ENCODE measurements at places on chromosomes 3 and 15. TPM values are rescaled to one million over a fixed set of nuclear protein-coding genes. Genes with fewer than 3 reads are reported as not detected.

Gene HGD
- total RNA-seq, result not detected

Gene FSIP1
- 2.1 TPM for total RNA-seq

DNA sequence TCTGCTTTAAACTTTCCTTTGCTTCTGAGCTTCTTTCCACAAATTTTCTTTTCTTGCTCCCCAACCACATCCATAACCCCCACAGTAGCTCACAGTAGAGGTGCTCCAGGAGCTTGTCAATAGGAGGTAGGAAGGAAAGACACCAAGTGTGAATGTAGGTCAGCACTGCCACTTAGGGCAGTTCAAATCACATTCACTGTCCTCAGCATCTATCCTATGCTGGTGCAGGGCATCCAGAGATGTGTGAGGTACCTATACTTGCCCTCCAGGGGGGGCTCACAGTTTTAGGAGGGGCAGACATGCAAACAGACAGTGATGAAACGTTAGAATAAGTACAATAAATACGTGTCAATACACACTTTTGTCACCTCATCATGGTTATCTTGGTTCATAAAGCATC lies 1.5 kb upstream of the SPSB4 start:
- H3K27ac ChIP-seq, result no peak overlapping the region
- H3K4me3 ChIP-seq, result no peak overlapping the region
- no peaks in the 10 kb centered on the region for H3K36me3 ChIP-seq
- H3K27me3 ChIP-seq, result peaks cover 42% of the 10 kb centered on the region
- peak; percentile 73 for DNase-seq

- H3K36me3 ChIP-seq, result no peaks in the 10 kb centered on the region
- no peaks in the 10 kb centered on the region for H3K27me3 ChIP-seq
- no peak overlapping the region for H3K4me3 ChIP-seq
- H3K4me1 ChIP-seq, result no peaks in the 10 kb centered on the region
Observed at GRCh38 chr3:138389841-138390581, 41.6 kb downstream of the MRAS start.

DNA sequence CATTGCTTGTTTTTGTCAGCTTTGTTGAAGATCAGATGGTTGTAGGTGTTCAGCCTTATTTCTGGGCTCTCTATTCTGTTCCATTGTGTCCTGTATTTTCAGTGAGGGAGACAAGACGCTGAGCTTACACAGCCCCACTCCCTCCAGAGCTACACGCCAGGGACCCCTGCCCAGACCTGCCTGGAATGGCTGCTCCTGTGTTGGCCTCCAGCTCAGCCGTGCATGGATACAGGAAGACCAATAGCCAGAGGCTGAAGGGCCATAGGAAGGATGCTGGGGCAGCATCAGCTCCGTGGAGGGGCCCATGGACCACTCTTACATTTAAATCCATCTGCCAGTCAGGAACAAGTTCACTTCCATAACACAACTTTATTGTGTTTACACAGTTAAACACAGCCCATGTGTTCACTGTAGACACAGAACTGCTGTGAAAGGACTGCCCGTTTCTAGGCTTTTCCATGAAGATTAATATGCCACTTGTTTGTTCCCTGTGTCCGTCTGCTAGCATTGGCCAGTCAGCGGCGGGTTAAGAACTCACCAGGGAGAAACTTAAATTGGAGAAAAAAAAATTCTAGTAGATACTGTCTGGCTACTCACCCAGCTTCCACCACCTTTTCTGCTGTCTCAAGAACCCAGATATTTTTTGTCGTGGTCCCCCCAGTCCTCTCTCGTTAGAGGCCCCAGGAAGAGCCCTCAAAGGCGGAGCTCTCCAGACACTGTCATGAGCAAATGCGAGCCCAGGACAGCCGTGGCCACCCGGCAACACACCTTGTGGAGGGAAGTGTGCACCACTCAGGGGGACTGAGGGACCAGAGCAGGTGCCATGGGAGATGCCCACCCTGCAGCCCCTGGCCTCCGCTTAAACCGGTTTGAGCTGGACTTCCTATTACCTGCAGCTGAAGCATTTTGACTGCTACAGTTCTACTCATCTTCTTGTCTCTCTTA lies 142.3 kb upstream of the MEF2A start:
- DNase-seq, result no peak
- H3K27ac ChIP-seq, result no peak overlapping the region
- H3K27me3 ChIP-seq, result no peaks in the 10 kb centered on the region
- no peaks in the 10 kb centered on the region for H3K36me3 ChIP-seq
- H3K4me1 ChIP-seq, result no peaks in the 10 kb centered on the region

Gene DIS3L
- 21.8 TPM for total RNA-seq

DNA sequence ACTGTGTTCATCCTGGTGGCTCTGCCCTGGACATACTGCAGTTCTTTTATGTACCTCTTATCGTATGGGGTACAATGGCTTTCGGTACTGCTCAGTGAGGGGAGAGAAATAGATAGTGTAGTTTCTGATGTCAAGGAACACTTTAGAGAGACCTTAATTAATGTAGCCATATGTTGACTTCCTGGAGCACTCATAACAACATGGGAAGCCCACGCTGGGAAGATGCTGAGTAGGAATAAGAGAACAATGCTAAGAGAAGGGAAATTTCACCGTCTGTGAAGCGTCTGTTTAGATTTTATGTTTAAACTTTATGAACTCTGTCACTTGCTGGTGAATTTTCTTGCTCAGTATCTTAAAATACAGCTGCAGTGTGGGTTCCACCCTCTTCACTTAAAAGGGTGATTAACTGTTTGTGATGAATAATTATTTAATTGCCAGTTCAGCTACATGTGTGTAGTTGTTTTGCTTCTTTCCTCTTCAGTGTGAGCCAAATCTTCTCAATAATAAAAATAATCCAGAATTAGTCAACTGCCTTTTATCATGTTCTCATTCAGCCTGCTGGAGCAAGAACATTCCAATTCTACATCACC lies 373.1 kb upstream of the TPRG1 start:
- H3K27ac ChIP-seq, result no peak overlapping the region
- no peaks in the 10 kb centered on the region for H3K36me3 ChIP-seq
- peaks cover 6% of the 10 kb centered on the region for H3K4me1 ChIP-seq
- no peaks in the 10 kb centered on the region for H3K27me3 ChIP-seq
- no peak for DNase-seq

Gene SHF
- total RNA-seq, result 15.6 TPM

DNA sequence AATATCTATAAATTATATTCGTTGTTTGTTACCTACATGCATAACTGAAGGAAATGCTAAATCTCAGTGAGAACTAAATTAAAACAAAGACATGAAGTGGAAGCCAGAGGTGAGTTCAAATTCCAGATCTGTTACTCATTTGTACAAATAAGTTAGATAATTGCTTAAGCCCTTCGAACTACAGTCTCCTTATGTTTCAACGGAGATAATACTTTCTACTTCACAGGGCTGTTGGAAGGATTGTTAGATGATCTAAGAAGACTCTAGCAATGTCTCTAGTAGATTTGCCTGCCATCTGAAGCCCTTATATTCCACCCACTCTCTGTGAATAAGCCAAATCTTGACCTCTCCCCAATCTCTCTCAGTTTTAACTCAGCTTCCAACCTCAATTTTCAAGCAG lies 125.8 kb downstream of the P2RY1 start:
- no peaks in the 10 kb centered on the region for H3K36me3 ChIP-seq
- DNase-seq, result no peak
- H3K4me1 ChIP-seq, result no peaks in the 10 kb centered on the region
- no peaks in the 10 kb centered on the region for H3K27me3 ChIP-seq
- no peak overlapping the region for H3K27ac ChIP-seq

DNA sequence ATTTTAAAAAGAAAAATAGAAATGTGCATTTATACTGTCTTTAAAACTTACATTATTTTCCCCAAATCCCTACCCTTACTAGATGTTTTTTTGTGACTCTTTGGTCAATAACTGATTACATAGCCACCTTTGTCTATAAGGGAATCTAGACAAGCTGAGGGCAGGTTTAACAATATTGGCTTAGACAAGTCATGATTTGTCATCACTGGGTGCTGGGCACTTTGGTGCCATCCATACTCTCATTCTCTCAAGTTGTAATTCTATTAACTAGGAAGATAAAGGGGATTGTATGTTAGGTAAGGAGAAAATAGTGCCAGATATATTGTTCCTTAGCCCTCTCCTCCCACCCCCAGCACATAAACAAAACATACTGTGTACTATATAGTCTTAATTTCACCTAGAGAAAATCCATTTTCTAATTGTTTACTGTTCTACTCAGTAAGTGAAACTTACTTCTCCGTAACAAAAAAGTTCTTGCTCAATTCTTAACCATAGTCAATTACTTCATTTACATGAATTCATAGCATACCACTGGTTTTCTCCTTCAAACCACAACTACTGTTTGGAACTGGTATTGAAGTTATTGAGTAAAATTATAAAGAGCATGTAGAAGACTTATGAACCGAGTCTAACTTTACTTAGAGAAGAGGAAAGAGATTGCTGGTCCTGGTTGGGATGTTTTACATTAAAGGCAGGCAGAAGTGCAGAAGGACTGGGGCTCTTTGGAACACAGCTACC lies 877.1 kb downstream of the PDCD6IP start:
- no peak for DNase-seq
- H3K4me3 ChIP-seq, result no peak overlapping the region
- H3K27me3 ChIP-seq, result no peaks in the 10 kb centered on the region
- H3K27ac ChIP-seq, result no peak overlapping the region

GRCh38 chr15:90451053-90451850 lies 63.2 kb downstream of the IQGAP1 start:
- H3K27me3 ChIP-seq, result no peaks in the 10 kb centered on the region
- peak; percentile 72 for DNase-seq
- peak overlapping the region; percentile 53 for H3K27ac ChIP-seq
- peaks cover 9% of the 10 kb centered on the region for H3K4me1 ChIP-seq

DNA sequence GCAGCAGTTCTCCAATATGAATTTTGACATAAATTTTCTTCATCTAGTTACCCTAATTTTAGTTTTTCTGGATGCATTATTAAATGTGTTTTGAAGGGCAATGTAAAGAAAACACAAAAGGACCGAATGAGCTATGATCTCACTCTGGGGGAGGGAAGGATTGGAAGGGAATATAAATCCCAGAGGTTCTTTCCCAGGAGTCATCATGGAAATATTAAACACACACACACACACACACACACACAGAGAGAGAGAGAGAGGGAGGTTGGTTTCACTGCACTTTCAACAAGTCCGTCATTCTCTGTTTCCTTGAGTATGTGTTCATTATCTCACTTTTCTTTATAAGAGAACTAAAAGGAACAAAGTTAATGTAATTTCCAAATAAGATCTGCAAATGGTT lies 70.7 kb upstream of the DCBLD2 start:
- H3K4me1 ChIP-seq, result no peaks in the 10 kb centered on the region
- no peaks in the 10 kb centered on the region for H3K36me3 ChIP-seq
- no peak overlapping the region for H3K4me3 ChIP-seq
- no peak overlapping the region for H3K27ac ChIP-seq
- no peaks in the 10 kb centered on the region for H3K27me3 ChIP-seq

Gene RTP1
- total RNA-seq, result 5.9 TPM

DNA sequence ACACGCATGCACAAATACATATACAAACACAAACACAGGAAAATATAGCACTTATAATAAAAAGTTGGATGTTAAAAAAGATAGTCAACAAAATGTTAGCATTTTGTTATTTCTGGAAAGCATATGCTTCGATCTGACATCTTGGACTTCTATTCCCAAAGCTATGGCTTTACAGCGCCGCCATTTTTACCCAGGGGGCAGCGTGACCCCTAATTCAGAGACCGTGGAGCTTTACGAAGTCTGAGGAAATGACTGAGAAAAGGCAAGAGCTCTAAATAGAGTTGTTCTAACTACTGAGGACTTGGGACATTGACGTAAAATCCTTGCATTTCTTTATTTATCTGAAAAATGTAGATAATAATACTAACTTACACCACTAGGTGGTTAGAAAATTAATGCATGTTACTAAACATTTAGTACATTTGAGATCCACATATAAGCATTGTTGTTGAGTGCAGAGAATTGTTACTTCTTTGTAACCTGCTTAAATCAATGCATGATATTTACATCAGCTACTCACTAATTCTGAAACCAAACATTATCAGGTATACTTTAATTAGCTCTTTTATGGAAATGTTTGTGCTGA lies 155.4 kb downstream of the TP63 start:
- H3K27ac ChIP-seq, result no peak overlapping the region
- H3K4me3 ChIP-seq, result no peak overlapping the region

Gene FANCD2
- 71.6 TPM for total RNA-seq

Gene PIGZ
- not detected for total RNA-seq

Gene ASB14
- total RNA-seq, result not detected

GRCh38 chr3:38210141-38210757 lies 44.9 kb downstream of the OXSR1 start:
- H3K27ac ChIP-seq, result no peak overlapping the region
- no peak for DNase-seq
- H3K27me3 ChIP-seq, result no peaks in the 10 kb centered on the region

DNA sequence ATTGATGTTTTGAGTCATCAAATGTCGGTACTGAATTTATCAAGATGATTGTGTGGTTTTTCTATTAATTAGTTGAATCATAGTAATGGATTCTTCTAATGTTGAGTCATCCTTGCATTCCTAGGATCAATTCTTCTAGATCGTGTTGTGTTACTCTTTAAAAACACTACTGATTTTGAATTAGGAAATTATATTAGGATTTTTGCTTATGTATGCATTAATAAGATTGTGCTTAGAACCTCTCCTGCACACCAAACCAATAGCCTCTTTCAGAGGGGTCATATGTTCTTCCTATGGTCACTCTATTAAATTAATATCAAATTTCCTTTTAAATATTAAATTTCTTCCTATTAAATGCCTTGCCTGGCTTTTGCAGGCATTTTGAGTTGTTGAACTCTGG lies 151.7 kb upstream of the TOPAZ1 start:
- DNase-seq, result no peak
- H3K27me3 ChIP-seq, result no peaks in the 10 kb centered on the region
- H3K4me3 ChIP-seq, result no peak overlapping the region
- no peaks in the 10 kb centered on the region for H3K36me3 ChIP-seq
- no peaks in the 10 kb centered on the region for H3K4me1 ChIP-seq

DNA sequence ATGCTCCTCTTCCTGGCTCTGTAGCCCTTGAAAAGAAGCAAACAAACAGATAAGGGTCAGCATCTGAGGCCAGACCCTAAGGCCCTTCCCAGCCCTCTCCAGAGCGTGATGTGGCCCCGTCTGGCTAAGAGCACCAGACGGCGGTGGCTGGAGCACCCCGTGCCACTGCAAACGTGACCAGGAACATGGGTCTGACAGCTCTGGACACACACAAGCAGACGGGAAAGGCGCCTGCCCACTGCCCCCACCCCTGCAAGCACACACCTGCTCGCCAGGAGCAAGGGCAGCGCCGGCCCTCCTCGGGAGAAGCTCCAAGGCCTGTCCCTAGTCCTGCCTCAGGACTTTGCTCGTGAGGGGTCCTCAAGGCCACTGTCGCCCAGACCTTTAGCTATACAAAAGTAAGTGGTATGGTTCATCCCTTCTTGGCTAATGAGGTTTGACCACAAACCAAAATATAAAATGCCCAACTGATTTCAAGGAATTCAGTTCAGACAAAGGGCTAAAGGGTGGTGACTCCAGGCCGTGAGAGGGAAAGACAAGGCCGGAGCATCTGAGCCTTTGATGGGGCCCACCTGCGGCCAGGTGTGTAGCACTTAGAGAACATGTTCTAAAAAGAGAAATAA lies 90.4 kb downstream of the XXYLT1 start:
- no peak for DNase-seq
- no peaks in the 10 kb centered on the region for H3K36me3 ChIP-seq
- H3K4me3 ChIP-seq, result no peak overlapping the region

- no peaks in the 10 kb centered on the region for H3K4me1 ChIP-seq
- no peaks in the 10 kb centered on the region for H3K36me3 ChIP-seq
- peak overlapping the region; percentile 83 for H3K27ac ChIP-seq
- no peaks in the 10 kb centered on the region for H3K27me3 ChIP-seq
Observed at GRCh38 chr3:12630292-12630691, 33.6 kb downstream of the RAF1 start.
